Hippocampal formation (tissue), 2 donors: ENCODE measurements at places on chromosomes 4 and X.

GRCh38 chrX:15343075-15343476 lies 7.8 kb upstream of the PIGA start:
- no peak for DNase-seq

DNA sequence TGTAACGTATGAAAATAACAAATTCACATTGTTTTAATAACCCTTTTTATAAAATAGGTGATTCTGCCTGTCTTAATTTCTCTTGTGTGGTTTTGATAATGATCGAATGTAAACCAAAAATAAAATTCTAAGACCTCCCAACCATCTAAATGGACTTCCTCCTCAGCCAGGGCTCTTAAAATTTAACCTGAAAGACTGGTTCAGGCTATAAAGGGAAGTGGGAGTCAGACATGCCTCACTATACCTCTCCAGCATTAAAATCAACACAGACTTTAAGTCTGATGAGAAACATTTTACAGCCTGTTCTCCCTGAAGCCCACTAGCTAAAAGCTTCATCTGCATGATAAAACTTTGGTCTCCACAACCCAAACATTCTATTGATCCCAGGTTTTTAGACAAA lies 97.6 kb upstream of the STIM2 start:
- DNase-seq = no peak

DNA sequence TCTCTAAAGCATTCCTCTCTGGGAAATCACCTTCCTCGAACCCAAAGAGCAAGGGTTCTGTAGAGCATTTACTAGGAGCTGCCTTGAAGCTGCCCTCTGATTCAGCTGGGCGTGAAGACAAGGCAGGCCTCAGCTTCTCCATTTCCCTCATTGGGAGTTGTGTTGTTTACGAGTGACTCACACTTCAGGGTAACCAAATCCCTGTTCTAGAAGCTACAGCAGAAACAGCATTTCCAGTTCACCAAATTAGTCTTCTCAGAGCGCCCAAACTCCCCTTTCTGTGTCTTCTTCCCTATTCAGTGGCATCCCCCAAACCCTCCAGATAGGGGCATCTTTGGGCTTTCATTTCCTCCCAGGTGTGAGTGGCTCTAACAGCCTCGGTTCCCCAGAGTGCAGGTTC lies 863 bp upstream of the XPNPEP2 start:
- no peak for DNase-seq

GRCh38 chrX:11470250-11470974 lies 177.2 kb downstream of the AMELX start:
- no peak for DNase-seq

- DNase-seq = no peak
These were observed 146.5 kb downstream of the RBM47 start for GRCh38 chr4:40482985-40483647.

GRCh38 chr4:42498040-42498439 lies 100.8 kb downstream of the SHISA3 start:
- no peak for DNase-seq

DNA sequence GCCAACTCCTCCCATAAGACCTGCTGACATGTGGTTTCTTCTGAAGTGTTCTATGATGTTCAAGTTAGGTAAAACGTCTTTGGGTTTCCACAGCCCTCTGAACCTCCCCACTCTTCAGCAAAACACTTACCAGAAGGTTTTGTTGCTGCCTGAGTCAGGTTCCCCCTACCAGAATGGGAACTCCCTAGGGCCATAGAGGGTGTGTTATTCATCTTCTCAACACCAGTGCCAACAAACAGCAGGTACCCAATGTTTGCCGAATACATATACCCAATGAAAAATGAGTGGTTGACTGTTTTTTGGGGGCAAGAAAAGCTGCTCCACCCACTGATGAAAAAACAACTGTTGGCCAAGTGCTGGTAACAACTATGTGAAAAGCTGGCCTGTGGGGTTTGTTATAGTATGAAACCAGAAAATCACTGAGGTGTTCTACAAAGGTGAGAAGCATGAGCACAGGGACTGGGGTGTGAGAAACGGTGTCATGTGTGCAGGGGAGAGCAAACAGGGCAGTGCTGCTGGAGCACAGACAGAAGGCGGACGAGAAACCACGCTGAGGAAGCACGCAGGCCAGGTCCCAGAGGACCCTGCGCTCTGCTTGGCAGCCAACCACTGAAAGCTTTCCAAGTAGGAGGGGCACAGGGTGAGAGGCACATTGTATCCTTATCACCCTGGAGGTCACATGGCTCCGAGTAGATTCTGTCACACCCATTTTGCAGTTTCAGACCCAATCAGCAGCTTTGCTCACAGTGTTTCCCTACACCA lies 28.8 kb downstream of the ATP8A1 start:
- DNase-seq = peak; percentile 59
